Stimulated activated CD4-positive, alpha-beta T cell treated with anti-CD3 and anti-CD28 coated beads, Interleukin-4, amount 100 ng/mL, for 24 hours (primary cell): ENCODE measurements at places on chromosomes 13 and 19.

GRCh38 chr19:46640656-46641055 lies 4.7 kb upstream of the GNG8 start:
- DNase-seq = no peak

DNA sequence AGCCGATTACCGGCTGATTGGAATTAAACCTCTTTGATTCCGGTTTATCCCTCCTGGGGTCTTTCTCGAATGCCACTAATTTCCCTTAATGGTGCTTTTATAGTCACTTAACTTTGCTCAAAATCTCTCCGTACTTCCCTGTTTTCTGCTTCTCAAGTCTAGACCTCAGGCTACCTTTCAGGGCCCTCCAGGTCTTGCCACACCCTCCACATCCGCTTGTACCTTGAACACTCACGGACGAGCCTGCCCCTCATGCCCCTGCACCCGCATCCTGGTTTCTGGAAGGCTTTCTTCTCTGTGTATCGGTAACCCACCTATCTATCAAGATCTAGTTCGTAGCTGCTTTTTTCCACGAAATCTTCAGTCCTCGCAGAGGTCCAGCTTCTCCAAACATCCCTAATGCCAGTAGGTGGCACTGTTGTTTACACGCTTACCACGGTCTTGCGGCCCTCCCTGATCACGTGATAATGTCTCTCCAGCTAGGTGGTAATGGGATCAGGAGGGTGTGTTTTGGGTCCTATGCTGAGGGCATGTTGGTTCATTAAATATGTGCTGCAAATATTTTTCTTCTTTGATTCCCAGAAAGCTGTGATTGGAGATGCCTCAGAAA lies 13.8 kb downstream of the ATP12A start:
- DNase-seq = peak; percentile 49

- DNase-seq = no peak
Measured at GRCh38 chr13:97387890-97388289, 46.1 kb upstream of the RAP2A start.

GRCh38 chr13:63938851-63939250 lies 2523.2 kb upstream of the PCDH20 start:
- no peak for DNase-seq

- DNase-seq = no peak
Measured at GRCh38 chr13:33281951-33282595, 3.5 kb downstream of the STARD13 start.

DNA sequence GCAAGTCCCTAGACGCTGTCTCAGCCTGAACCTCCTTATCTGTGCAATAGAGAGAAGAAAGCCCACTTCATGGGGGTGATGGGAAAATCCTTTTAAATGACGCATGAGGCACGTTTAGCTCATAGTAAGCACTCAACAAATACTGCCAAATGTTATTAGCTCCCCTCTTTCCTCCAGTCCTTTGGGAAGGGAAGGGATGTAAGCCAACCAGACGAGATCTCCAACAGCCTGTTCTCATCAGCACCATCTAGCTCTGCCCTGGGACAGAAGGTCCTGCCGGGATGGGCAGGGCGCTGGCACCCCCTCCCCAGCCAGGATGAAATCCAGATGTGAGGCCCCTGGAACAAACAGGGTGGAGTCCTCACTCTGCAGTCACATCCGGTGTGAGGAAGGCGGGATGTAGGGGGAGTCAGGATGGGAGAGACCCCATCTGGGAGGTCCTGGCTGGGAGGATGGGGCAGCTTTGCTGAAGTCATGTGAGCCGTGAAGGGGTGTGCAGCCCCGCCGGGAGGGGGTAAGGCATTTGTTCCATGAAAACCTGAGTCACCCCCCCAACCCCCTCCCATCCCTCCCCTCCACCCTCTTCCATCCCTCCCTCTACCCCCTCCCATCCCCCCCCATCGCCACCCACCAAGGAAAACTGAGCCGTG lies 4.6 kb downstream of the S1PR2 start:
- no peak for DNase-seq

DNA sequence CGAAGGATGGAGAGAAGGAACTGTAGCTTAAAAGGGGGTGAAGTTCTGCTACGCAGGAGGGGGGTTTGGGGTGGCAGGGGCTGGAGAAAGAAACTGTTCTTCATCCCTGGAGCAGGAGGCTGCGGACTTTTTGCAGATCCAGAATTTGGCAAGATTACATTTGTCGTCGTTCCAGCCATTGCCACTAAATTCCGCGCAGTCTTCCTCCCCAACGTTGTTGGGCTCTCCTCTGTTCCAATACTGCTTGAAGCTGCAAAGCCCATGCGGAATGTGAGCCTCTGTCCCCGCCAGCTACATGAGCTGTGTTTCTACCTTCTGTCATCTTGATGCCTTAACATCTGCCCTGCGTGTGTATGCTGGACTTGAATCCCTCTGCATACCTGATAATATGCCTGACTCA lies 4.3 kb downstream of the CD209 start:
- no peak for DNase-seq

GRCh38 chr13:99980824-99981734 lies 505 bp upstream of the ZIC2 start:
- DNase-seq = no peak

- no peak for DNase-seq
Measured at GRCh38 chr13:35621989-35622388, 145.5 kb upstream of the MAB21L1 start.

- DNase-seq = peak; percentile 50
Measured at GRCh38 chr19:6423499-6424194, 964 bp downstream of the KHSRP start.

DNA sequence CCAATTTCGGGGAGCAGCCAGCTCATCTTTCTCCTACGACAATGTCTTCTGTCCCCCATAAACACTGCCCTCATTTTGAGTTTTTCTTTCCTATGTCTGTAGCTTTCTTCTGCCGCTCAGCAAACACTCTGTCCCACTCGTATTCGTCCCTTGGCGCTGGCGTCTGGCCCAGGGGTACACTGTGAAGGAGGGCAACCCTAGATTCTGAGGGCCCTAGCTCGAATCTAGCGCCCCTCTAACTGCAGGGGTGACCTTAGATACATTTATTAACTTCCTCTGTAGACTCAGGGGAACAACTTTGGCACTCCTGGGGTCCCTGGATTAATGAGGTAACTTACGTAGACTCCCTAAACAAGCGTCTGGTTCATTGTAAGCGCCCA lies 677 bp upstream of the LRCH1 start:
- DNase-seq = no peak

GRCh38 chr19:18833849-18834643 lies 2.3 kb downstream of the UPF1 start:
- DNase-seq = no peak

GRCh38 chr19:6999933-7000332 lies 21.3 kb downstream of the MBD3L2B start:
- no peak for DNase-seq

DNA sequence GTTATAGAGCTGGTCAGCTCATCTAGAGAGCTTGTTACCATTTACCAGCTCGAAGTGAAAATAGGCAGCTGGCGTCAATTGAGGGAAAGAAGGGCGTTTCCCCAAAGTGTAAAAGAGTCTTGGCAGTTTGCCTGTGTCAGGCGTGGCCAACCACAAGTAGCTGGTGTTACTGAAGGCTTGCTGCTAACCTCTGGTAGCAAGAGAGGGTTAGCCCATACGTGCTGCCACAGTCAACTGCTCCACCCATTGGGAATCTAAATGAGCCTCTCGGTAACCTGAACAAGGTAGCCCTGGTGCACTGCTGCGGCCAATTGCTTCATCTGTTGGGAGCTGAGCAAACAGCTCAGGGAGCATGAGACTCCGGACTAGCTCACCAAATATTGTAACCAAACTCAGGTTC lies 314.9 kb upstream of the SLITRK5 start:
- DNase-seq = no peak

- no peak for DNase-seq
Measured at GRCh38 chr13:76884186-76884906, 1.9 kb downstream of the KCTD12 start.

- DNase-seq = no peak
Measured at GRCh38 chr13:66585669-66586203, 644.4 kb downstream of the PCDH9 start.

- no peak for DNase-seq
Measured at GRCh38 chr13:77563111-77563510, 27.6 kb downstream of the SCEL start.

GRCh38 chr19:3528080-3528479 lies 10.9 kb upstream of the TEKTIP1 start:
- DNase-seq = no peak

DNA sequence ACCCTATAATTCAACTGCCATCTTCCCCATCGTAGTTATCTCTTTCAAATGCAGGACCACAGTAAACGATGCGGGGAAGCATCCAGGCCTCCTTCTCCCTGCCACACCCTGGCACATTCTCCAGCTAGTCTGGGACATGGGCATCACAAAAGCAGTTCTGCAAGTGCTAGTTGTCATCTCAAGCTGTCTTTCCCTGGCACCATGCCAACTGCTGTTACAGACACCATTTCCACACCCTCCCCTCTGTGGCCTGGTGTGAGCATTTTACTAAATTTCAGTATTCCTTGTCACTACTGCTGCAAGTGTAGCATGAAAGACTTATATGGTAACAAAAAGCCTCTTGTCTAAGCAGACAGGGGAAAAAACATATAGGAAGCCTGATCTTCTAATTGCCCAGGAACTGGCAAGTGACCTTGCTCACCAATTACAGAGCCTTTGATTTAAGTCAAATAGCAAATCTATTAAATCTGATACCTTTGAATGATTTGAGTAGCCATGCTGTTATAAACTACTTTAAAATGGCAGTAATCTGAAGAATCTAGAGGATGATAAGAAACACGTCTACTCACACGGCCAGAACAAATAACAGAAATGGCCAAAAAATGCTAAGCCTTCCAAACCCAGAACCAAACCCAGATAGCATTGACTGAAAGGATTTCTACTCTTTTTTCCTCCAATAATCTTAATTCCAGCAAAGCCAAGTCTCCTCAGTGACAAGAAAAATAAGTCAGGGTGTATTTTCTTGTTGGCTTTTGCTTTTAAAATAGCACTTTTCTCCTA lies 179.0 kb downstream of the NUFIP1 start:
- DNase-seq = no peak

DNA sequence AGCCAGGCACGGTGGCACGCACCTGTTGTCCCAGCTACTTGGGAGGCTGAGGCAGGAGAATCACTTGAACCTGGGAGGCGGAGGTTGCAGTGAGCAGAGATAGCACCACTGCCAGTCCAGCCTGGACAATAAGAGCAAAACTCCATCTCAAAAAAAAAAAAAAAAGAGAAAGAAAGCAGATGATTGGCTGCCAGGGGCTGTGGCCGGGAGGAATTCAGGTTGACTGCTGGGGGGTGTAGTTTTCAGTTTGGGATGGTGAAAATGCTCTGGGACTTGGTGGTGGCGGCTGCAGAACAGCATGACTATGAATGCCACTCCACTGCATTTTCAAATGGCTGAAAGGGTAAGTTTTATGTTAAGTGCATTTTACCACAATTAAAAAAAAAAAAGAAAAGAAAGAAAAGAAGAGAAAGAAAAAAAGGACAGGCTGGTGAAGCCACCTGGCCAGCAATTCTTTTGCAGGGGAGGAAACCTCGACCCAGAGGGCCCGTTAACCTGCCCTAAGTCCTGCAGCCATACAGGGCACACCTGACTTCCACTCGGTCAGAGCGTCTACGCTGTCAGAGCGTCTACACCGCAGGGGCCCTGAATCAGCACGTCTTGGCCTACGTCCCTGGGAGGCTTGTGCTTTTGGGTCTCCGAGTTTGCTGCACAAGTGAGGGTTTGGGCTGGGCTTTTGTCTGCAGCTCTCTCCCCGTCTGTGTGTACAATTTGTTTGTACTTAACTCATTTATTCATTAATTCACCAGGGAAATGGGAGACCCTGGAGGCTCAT lies 3.6 kb downstream of the ISOC2 start:
- no peak for DNase-seq
